ENCODE measurements at places on chromosomes 1 and 21.

DNA sequence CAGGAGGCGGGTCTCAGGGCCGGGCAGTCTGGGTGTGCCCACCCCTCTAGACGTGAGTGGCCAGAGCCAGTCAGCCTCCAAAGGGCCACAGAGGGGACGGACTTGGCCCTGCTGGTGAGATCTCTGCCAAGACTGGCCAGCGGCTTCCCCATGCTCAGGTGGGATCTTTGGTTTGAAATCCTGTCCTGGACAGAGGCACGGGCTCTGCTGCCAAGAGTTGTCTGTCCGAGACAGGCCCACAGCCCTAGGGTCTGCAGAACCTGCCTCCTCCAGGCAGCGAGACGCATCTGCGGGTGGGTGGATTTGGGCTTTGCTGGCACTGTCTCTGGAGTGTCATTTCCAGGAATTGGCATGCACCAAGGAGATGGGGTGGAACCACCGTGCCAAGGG lies 44.3 kb upstream of the CCDC27 start:
- DNase-seq = no peak

GRCh38 chr21:38968887-38969543 lies 163.3 kb downstream of the ETS2 start:
- no peak for DNase-seq

- no peak for DNase-seq
These were observed 81.7 kb upstream of the TMPRSS2 start for GRCh38 chr21:41589620-41590175.

GRCh38 chr1:39091845-39092645 lies 65.9 kb downstream of the NDUFS5 start:
- no peak for DNase-seq

- DNase-seq = no peak
These were observed 1.5 kb upstream of the RGS1 start for GRCh38 chr1:192574073-192574472.

DNA sequence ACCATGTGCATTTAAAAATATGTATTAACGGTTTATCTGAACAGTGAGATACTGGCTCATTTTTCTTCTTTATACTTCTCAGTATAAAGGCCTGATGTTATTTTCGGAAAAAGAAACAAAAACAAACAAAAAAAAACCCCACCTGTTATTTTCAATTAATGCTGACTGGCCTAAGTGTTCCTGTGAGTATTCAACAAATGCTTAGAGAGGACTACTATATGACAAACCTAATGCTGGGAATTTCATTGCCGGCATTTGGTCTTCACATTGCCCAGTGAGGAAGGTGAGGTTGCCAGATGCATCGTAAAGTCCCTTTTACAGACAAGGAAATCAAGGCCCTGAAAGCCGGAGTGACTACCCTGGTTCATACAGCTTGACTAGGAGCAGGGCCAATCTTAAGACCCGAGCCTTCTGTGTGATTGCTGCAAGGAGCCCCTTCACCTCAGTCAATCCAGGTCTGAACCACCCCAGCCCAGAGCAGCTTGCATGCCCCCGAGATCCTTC lies 599 bp downstream of the MRPL24 start:
- DNase-seq = no peak

DNA sequence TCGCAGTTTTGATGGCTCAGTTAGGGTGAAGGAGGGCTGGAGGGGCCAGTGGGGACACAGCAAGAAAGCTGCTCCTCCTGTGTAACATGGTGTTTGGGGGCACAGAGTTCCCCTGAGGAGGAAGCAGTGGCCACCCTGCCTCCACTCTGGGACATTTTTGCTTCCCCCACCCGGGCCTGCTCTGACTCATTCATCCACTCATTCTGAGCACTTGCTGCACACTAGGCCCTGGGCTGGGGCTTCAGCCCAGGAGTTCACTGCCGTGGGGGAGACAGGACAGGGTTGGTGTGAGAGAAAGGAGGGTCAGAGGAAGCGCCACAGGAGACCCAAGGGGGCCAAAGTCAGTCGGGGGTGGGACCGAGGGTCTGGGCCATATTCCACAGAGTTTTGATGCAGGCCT lies 41.4 kb upstream of the ACOT11 start:
- no peak for DNase-seq

GRCh38 chr1:230334447-230334837 lies 91.7 kb downstream of the PGBD5 start:
- DNase-seq = no peak

DNA sequence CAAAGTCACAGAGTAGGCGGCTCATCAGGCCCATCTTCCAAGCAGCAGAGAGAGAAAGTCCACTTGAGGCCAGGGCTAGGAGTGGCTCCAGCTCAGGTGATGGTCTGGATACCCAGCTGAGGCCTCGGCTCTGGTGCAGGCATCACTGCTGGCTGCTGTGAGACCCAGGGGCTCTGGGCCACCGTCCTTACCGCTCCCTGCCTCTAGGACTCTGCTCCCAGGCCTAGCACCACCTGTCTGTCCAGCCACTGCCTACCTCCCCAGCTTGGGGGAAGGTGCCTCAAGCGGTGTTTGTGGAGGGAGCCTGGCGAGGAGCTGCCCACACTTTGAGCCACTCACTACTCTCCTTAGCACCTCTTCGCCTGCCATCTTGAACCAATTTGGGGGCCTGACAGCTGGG lies 57.9 kb downstream of the DMRTB1 start:
- DNase-seq = no peak

GRCh38 chr1:219990782-219991510 lies 55.4 kb downstream of the EPRS1 start:
- DNase-seq = peak; percentile 25

DNA sequence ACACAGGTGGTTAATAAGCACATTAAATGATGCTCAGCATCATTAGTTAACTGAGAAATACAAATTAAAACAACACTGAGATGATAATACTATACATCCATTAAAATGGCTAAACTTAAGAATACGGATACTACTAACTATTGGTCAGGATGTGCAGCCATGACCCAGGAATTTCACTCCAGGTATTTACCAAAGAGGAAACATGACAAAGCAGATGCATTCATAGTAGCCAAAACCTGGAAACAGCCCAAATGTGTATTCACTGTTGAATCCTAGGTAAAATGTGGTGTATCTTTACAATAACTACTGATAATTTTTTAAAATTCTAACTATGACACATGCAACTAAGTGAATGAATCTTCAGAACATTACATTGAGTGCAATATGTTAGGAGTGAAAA lies 73.0 kb downstream of the PTPRC start:
- DNase-seq = no peak

DNA sequence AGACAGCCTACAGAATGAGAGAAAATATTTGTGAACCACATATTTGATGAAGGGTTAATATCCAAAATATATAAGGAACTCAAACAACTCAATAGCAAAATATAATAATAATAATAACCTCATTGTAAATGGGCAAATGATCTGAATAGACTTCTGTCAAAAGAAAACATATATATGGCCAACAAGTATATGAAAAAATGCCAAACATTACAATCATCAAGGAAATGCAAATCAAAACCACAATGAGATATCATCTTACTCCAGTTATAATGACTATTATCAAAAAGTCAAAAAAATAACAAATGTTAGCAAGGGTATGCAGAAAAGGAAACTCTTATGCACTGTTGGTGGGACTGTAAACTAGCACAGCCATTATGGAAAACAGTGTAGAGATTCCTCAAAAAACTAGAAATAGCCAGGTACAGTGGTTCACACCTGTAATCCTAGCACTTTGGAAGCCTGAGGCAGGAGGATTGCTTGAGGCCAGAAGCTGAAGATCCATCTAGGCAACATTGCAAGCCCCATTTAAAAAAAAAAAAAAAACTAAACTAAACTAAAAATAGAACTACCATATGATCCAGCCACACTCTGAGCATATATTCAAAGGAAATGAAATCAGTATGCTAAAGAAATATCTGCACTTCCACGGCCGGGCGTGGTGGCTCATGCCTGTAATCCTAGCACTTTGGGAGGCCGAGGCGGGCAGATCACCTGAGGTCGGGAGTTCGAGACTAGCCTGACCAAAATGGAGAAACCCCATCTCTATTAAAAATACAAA lies 17.3 kb upstream of the TRIM67 start:
- DNase-seq = no peak

DNA sequence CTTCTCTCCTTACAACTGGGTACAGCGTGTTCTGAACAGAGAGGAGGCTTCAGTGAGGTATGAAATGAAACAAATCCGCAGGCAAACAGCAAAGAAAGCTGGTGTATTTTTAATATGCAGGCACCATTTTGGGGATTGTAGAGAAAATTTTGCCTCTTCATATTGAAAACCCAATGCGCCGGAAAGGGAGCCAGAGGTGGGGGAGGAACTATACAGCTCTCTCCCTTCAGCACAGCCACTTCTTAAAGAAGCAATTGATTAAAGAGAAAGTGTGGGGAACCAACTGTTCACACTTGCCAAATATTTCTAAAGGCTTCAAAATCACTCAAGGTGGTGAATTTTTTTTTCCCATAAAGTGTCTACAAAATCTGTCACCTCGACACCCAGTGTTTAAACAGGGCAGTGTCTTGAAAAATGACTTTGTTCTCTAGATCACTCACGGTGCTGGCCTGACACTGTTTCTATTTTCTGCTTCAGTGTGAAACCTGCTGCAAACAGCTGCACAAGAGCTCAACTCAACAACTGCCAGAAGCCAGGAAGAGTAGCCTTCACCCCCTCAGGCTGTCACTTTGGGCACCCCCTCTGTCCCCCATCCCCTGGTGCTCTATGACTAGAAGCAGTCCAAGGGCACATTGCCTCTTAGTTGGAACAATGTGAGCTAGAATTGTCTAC lies 123.8 kb upstream of the CTTNBP2NL start:
- DNase-seq = no peak

DNA sequence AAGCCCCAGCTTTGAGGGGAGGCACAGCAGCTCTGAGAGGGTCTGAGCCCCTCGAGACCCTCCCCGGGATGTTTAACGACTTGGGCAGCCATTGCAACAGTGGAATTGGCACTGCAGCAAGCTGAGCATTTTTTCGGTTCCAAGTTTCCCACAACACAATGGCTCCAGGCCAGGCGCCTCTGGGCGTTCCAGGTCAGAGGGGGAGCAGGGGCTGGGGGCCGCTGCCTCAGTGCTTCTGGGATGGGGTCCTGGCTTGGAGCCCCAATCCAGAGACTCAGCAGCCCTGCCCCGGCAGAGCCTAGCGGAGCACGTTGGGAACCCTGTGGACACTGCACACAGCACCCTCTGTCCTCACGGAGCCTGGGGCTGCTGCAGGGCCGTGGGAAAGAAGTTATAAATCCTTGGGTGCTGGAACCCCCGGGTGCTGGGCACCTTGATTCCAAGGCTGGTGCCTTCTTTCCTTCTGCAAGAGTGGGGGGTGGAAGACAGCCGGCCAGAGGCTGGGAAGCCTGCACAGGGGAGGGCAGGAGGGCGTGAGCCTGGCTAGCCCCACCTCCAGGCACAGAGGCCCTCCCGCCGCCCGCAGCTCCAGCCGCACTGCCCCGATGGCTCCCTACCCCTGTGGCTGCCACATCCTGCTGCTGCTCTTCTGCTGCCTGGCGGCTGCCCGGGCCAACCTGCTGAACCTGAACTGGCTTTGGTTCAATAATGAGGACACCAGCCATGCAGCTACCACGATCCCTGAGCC lies 50.1 kb downstream of the COL18A1 start:
- no peak for DNase-seq

GRCh38 chr1:109641861-109642260 lies 14.0 kb upstream of the GSTM4 start:
- DNase-seq = no peak

DNA sequence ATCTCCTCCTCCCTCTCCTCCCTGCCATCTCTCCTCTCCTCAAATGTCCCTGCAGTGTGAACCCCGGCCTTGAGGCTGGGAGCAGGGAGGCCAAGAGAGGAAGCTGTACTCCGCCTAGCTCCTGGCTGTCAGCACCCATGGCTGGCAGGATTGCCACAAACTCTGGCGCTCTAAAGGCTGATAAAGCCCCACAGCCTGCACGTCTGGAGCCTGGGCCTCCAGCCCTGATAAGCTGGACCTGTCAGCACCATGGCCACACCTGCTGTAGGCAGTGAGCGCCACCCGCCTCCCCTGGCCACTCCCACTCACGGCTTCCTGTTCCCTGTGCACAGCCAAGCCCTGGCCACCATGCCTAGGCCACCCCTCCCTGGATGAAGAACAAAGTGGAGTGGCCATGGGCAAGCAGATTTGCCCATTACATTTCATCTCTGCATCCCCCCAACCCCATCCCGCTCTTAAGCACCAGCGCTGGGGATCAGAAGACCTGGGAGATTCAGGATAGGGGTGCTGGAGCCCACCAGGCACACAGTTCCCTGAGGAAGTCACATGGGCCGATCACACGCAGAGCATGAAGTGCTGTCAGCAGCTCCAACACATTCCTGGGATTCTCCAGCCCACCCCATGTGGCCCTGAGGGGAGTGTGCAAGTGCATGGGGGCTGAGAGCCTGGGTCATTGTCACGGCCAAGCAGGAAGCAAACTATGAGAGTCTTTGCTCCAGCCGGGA lies 24.2 kb upstream of the NPPB start:
- DNase-seq = no peak

DNA sequence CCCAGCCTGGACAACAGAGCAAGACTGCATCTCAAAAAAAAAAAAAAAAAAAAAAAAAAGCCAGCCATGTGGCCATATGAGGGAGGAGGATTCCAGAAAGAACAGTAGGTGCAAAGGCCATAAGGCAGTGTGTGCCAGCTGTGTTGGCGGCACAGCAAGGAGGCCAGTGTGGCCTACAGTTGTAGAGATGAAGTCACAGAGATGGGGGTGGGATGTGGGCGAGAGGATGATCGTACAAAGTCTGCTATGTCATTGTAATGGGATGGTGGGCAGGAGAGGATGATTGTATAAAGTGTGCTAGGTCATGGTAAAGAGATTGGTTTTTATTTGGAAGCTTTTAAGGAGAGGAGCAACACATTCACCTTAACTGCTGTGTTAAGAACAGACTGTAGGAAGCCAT lies 9.8 kb upstream of the CR1 start:
- DNase-seq = no peak

DNA sequence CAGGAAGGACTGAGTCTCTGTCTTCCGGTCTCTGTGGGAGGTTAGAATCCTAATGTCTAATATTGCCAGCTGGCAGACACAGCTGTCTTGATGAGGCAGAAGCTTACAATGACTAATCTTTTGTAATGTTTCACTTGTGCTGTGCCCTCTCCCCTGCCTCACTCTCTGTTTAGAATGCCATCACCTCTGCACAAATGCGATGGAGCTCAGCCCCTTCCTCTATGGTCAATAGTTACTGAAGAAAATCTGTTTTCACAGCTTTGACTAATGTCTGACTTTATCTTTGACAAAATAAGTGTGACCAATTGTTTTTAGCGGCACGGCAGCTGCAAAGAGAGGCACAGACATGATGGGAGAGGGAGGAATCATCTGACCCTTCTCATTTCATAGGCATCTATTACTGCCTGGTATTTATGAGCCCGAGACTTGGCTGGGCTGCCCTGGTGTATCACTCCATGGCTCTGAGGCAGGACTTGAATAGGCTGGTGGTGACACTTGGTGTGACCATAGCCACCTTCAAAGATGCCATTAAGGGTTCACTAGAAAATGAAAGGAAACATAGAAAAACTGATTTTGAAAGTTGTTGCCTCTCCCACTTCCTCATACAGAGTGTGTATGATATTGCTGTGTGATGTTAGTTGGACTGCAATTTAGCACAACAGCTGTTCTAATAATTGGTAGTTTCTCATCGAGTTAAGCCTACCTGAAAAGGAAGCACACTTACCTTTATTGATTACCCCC lies 163.2 kb upstream of the NBPF11 start:
- no peak for DNase-seq

- no peak for DNase-seq
These were observed 361.6 kb upstream of the RUNX1 start for GRCh38 chr21:35410656-35411055.

All from NCI-H1048 (cell line).